HuH-7.5 (cell line): ENCODE measurements at places on chromosomes 4 and X.

GRCh38 chr4:26206339-26206738 lies 114.5 kb upstream of the RBPJ start:
- DNase-seq = no peak

GRCh38 chr4:95606739-95607138 lies 58.0 kb upstream of the UNC5C start:
- DNase-seq = no peak

DNA sequence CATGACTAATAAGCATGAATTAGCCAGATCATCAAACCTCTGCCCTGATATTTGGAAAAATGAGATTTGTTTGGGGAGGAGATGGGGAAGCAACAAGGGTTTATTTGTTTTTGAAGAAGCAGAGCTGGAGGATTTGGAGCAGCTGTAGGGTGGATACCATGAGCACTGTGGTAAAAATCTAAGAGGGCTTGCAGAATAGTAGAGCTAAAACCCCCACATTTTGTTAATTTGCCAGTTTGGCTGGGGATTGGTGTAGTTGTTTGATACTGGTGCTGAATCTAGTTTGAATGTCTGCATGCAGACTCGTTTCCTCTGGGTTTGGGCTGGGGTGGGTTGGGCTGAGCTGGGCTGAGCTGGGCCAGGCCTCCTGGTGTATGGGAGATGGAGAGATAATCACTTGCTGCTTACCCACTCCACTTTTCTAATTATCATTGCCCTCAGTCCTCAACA lies 43.7 kb downstream of the SMAD1 start:
- no peak for DNase-seq

DNA sequence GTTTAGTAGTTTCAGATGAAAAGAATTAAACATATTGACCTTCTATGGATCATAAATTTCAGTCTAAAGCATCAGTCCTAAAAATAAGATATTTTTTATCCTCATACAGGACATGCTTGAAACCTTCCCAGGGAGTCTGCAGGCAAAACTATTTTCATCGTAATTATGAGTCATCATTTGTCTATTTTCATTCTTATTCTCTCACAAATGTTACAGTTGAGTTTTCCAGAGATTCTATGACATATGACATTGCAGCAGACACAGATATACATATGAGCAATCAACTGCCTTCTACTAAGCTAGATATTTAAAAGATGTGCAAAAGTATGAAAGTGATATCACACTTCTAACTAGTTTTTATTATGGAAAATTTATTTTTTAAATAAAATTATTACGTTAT lies 398.0 kb downstream of the MAGEB5 start:
- no peak for DNase-seq

DNA sequence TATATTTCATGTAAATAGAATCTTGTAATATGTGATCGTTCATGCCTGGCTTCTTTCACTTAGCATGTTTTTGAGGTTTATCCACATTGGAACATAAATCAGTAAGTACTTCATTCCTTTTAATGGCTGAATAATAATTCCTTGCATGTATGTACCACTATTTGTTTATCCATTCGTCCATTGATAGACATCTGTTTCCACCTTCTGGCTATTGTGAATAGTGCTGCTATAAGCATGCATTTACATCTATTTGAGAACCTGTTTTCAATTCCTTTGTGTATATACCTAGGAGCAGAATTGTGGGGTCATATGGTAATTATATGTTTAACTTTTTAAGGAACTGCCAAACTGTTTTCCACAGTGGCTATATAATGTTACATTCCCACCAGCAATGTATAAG lies 356.7 kb upstream of the DIPK2B start:
- no peak for DNase-seq

GRCh38 chrX:111687305-111687704 lies 6.3 kb downstream of the ALG13 start:
- no peak for DNase-seq

DNA sequence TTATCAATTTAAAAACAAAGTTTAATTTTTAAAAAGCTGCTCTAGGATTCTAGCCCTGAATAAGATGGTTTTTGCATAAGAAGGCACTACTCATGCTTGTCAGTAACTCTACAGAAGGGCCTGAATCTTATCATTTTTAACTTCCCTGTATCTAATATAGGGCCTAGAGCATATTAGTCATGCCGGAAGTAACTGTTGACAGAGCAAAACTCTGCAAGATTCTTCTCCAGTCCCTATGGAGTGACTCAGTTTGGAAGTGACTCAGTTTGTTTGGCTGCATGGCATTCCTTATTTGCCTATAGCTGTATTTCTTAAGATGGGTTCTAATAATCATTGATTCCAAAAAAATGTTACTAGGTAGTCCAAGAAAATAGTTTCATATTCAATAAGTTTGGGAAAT lies 431.8 kb upstream of the HTR2C start:
- DNase-seq = no peak

GRCh38 chr4:40648131-40648530 lies 18.5 kb upstream of the RBM47 start:
- DNase-seq = no peak

DNA sequence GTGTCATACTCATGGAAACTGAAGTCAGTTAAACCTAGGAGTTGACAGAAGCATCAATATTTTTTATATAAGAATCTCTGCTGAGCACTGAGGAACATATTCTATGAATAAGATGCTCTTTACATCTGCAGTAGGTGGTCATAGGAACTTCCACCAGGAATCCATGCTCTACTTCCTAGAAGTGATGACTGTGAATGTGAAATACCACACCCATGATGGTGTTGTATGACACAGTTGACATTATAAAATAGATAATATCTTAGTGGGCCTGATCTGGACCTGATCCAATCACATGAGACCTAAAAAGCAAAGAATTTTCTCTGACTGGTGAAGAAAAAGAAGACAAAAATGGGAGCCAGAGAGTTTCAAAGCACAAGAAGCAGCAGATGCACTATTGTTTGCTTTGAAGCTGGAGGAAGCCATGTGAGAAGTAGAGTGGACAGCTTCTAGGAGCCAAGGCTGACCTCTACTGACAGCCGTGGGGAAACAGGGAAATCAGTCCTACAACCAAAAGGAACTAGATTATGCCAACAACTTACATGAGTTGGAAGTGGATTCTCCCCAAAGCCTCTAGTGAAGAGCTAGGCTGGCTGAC lies 68.6 kb upstream of the HS3ST1 start:
- DNase-seq = no peak

DNA sequence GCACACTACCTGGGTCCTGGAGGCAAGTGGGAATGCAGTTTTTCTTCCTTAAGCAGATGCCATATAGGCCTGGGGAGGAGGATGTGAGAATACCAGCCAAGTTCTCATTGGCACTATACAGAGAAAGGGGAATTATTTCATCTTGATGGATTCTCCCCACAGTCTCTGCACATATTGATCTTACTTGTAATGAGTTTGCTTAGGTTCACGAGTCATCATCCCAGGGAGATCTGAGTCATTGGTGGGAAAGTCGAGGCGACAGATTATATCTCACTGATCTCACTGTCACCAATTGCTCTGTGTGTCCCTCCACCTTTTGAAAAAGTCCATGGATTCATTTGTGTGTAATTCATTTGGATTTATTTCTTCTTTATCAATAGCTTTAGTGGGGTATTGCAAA lies 156.8 kb downstream of the AR start:
- DNase-seq = no peak

DNA sequence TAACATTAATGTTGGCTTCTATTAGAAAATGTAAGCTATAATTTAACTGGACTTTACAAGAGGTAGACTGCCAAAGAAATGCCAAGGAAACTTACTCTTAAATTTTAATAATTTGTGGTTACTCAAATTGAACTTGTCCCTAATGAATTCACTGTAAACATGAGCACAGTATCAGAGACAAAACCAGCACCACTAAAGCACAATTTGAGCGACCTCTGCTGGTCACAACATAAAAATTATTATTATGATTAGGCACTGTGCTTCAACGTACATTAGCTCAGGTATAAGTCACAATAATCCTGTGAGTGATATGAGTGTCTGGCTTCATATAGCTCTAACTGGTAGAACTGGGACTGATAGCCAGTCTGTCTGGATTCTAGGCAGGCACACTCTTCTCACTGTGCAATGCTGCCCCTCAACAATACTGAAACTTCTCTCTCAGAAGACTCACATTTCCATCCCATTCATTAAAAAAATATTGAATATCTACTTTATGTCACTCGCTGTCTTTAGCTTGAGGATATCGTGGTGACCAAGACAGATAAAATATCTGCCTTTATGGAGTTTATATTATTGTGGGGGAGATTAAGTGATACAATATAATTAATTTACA lies 8.0 kb downstream of the NUDT6 start:
- DNase-seq = no peak

DNA sequence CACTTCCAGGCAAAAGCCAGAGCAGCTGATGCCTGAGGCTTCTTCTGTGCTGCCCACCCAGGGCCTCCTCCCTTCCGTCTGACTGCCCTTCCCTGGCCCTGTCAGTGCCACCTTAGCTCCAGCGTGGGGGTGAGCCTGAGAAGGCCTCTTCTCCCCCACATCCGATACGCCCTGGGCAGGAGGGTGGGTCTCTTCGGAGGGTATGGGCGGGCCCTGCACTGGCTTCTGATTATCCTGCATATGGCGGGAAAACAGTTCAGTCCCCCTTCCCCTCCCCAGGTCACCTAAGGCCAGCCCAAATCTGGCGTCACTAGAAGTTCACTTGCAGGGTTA lies 256.7 kb downstream of the FBXW7 start:
- DNase-seq = no peak

GRCh38 chrX:13014111-13015096 lies 30.0 kb downstream of the FAM9C start:
- DNase-seq = no peak

DNA sequence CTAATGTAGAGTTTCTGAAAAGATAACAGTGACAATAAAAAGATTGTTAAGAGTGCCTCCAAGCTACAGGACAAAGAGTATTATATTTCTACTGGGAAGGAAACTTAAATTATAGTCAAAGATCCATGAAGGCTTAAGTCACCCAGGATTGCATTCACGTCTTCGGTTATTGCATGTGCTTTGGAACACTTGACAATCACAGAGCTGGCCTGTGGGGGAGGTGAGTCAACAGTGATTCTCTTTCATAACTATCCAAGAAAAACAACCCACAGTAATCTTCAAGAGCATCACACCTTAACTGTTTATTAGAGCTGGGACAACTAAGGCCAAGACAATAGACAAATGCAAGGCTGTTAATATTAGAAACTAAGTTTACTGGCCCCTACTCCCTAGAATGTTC lies 40.3 kb downstream of the PDGFC start:
- no peak for DNase-seq

DNA sequence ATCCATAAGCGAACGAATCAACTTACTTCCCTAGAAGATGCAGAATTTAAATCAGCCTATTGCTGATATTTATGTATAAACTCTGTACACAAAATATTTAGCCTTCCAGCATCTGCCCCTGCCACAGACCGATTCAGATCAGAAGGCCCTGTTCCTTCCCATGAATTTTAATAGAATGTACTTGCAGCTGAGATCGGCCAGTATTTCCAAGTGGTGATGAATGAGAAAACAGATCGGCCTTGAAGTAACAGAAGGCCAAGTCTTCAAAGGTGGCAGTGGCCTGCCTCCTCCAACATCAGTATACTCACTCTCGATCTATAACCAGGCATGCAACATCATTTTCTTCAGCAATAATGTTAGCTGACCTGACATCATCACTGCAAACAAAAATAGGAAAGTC lies 66.4 kb downstream of the PRKG2 start:
- no peak for DNase-seq

DNA sequence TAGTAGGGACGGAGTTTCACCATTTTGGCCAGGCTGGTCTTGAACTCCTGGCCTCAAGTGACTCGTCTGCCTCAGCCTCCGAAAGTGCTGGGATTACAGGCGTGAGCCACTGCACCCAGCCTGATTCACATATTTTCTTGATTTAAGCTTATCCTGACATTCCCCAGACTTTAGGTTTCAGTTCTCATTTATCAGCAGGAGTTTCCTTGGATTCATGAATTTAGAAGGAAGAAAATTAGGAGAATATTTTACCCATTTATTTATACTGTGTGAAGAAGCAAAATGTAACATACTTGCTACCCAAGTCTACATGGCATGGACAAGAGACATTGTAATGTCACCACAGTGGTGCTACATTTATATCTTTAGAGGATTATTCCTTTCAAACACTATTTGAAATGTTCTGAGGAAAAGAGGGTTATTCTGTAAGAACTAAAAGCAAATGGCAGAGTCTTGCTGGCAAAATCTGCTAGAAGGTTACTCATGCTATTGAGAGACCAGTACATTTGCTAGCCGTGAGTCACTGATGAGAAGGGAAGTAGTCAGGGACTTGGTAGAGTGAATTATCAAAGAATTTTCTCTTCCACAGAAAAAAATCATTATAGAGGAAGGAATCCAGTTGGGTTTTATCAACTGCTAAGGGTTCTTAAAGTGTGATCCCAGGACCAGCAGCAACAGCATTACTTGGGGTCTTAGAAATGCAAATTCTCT lies 26.1 kb upstream of the CFAP299 start:
- DNase-seq = no peak

DNA sequence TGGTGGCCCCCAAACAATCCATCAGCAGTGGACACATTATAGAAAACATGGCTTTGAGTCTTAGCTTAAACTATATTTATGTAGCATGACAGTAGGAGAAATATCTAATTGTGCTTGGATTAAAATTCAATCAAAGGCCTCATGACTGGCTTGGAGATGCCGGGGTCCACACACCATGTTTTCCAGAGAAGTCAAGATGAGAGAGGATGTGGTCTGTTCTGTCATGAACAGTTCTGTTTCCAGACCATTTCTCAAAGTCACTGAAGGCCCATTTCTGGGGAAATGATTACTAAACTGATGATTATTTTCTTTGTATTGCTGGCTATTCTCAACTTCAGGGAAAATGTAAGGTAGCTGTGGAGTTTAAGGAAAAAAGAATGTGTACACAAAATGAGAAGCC lies 76.3 kb downstream of the C4orf51 start:
- no peak for DNase-seq

GRCh38 chr4:3208826-3209225 lies 40.1 kb upstream of the MSANTD1 start:
- no peak for DNase-seq

DNA sequence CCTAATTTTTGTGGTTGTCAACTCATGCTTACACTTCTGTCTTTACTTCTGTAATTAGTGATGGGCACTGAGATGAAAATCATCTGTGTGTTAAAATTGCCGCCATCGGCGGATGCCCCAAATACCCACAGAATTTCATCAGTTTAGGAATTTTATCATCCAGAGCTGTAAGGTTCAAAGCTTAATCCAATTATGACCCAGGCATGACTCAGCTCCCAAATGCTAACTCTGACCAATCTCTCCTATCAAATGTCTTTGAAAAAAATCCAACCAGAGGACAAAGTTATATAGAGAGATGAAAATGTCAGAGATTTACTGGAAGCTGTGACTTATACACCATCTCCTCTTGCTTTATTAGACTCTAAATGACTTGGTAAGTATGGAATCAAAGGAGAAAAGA lies 1048.7 kb upstream of the PRKX start:
- no peak for DNase-seq

- DNase-seq = no peak
Measured at GRCh38 chrX:118594697-118595420, 99.2 kb downstream of the DOCK11 start.

GRCh38 chr4:57233386-57233785 lies 123.2 kb upstream of the IGFBP7 start:
- DNase-seq = no peak
